ENCODE measurements at places on chromosomes 2 and 18. TPM values are rescaled to one million over a fixed set of nuclear protein-coding genes. Genes with fewer than 3 reads are reported as not detected.

DNA sequence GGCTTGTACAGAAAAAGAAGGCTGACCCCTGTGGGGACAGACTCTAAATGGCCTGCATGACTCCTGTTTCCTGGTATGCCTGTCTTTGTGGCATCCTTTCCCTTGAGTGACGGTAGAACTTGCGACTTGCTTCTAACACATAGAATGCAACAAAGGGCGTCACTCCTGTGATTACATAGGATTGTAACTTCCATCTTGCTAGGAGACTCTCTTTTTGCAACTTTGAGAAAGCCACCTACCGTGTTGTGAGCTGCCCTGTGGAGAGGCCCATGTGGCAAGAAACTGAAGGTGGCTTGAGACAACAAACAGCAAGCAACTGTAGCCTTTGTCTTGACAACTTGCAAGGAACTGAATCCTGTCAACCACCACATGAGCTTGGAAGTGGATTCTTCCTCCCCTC lies 46.5 kb downstream of the THNSL2 start:
- DNase-seq = no peak

GRCh38 chr2:69601179-69601612 lies 42.3 kb downstream of the AAK1 start:
- no peak for DNase-seq

DNA sequence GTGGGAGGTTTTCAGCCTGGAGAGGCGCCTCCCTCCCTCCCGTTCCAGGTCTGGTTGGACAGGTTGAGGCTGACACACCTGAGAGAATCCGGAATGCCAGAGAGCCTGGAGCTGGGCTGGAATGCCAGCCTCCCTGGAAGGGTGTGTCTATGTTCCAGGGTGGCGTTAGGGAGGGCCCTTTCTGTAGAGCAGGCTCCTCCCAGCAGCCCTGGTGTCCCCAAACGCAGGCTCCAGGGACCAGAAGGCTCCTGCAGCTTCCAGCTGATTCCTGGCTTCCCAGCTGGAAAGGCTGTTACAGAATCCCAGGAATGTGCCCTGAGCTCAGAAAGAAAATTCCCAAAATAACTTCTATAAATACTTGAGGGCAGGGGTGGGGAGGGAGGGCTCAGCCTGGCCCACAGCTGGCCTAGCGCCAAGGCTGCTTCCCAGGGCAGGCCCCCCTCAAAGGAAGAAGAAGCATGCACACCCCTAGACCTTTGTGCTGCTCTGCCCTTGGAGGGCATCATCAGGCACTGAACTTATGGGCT lies 85.4 kb downstream of the STPG4 start:
- no peak for DNase-seq

DNA sequence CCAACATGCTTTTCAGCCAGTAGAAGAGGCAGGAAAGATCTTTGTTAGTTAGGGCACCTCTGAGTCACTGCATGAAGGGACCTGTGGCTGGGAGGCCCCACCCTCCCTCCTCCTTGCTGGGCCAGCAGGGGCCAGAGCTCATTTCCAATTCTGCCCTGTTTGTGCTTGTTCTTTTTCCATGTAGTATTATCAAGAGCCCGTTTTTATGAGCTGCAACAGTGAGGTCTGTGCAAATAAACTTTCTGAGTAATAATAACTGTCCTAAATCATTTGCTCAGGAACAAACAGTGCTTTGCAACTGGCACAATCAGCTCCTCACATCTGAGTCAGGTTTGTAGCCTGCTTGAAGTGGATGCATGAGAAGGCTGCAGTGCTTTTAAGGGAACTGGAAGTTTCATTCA lies 128.0 kb downstream of the ARL4C start:
- DNase-seq = no peak

GRCh38 chr2:226836548-226836885 lies 663 bp downstream of the RHBDD1 start:
- no peak for DNase-seq

- DNase-seq = no peak
These were observed 134.6 kb downstream of the MAP4K4 start for GRCh38 chr2:101832114-101832513.

- DNase-seq = no peak
These were observed 18.6 kb downstream of the THAP4 start for GRCh38 chr2:241618296-241618805.

DNA sequence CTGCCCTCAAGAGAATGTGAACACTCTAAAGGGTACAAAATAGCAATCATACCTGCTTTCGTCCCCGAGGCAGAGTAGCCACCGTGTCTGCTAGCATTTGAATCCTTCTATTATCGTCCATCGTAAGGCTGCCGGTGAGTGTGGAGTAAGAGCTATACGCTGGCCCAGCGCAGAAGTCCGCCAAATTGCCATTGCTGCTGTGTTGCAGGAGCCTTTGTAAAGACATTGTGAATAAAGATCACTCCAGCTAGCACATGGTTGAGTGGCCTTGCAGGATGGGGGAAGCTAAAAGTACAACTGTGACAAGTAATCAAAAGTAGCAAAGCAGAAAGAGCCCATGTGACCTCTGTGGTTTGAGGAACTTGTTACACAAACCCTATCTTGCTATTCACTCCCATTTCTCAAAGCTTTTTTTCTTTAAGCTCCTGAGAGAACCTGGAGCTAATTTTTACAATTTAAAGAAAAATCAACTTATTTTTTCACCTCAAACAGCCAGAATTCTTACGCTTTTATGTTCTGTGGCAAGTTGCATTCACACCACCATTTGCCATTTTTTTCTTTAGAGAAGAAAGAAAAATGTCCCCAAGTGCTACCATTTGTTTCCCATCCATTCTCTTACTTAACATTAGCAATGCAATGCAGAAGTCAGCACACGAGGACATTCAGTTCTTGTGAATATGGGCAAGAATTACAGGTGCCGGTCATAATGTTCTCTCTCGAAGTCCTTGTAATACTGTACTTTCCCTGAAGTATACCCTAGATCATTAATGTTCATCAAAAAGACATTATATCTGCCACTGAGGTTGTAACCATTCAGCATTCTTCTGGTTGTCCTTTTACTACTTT lies at the start of gene CYTIP:
Gene CYTIP, minus strand, starts transcription at position 295 of the 846 bp plus-strand sequence. Its CDS starts 69 bp downstream, at position 226.
- DNase-seq = no peak

DNA sequence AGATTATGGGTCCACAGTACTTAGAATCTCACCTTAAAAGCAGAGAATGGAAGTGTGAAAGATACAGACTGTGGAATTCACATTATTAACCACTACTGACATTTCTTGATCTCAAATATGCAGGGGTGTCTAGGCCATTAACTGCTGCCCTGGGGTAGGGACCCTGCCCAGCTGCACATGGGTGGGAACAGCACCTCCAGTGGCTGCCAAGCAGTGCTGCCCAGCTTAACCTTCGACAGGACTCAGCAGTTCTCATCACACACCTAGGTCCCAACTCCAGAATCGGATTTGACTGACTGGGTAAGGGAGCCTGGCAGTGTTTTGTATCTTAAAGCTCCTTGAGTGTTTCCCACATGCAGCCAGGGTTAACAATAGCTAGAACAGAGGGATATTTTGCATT lies 14.9 kb downstream of the ERFE start:
- DNase-seq = no peak

DNA sequence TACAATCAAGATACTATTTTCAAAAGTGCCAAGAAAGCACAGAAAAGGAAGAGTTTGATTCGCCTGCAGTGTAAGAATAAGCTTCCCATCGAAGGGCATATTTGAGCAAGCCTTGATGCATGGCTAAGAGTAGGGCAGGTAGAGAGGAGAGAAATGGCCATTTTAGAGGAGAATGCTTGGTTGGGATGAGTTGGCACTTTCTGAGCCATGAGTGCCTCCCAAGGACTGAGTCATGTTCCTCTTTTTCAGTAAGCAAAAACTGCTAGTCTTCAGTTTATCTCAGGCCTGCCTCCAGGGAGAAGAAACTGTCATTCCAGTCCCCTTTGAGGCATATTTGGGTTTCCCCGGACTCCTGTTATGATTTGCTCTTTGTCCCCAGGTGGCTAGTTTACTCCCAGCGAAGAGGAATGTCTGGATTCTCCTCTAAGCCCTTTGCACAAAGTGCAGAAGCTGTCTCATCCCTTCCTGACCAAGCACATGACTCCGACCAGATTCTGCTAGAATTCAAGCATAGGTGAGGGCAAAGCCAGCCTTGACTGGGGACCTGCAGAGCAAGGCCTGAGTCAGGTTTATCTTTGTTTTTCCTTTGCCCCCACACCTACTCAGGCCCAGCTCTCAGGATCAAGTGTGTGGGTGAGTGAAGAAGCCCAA lies 115.2 kb downstream of the TTC32 start:
- DNase-seq = no peak

GRCh38 chr2:85694052-85695025 lies at the start of gene GNLY:
TSS of gene GNLY (plus strand) at chr2:85694358. CDS start at chr2:85694419, 61 bp downstream.
- DNase-seq = no peak

DNA sequence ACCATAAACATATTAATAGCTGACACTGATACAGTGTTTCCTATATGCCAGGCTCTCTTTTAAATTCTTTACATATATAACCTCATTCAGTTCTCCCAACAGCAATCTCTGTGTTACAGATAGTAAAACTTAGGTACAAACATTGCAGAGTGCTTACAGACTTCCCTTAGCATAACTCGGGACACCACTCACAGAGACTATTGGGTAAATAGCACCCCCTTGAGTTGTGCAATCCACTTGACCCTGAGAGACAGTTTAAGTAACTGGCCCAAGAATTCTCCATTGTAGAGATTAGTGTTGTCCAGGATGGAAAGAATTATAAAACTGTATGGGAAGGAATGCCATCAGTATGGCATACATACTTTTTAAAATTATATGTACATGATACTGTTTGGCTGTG lies 110.1 kb downstream of the POLE4 start:
- no peak for DNase-seq

DNA sequence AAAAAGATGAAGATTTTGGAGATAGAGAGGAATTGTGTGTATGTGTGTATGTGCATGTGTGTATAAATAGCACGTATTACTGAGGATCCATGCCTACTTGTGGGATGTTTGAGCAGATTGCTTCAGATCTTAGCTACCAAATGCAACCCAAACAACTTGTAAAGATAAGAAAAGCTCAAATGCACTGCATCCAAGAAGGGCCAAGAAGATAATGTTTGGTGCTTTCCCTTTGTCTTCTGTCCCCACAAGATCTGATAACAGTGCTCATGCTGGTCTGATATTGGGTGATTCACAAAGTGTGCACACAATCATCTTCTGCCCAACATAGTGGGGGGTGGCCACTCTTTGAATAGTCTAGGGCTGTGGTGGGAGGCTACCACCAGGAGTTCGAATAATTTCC lies 284.8 kb upstream of the CYRIA start:
- DNase-seq = no peak

GRCh38 chr2:29949042-29949441 lies 27.7 kb upstream of the ALK start:
- DNase-seq = no peak

GRCh38 chr2:85584857-85585780 lies 888 bp downstream of the VAMP5 start:
- peak; percentile 63 for DNase-seq

- peak; percentile 53 for DNase-seq
These were observed 12.8 kb downstream of the SLC30A3 start for GRCh38 chr2:27249891-27250651.

DNA sequence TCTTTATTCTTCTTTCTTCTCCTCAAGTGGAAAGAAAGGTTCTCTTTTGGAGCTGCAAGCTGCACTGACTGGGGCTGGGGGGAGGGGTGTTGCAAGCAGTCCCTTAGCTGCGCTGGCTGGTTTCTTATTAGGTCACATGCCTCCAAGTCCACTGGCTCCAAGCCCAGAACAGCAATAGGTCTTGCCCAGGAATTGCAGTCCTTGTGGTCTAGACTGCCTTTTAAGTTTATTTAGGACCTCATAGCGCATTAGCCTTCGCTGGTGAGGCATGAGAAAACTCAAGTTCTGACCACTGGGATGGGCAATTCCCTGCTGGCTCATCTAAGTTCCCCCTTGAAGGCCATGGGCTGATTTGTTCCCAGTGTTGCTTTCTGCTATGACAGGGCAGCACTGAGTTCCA lies 138.6 kb upstream of the SCN7A start:
- no peak for DNase-seq

DNA sequence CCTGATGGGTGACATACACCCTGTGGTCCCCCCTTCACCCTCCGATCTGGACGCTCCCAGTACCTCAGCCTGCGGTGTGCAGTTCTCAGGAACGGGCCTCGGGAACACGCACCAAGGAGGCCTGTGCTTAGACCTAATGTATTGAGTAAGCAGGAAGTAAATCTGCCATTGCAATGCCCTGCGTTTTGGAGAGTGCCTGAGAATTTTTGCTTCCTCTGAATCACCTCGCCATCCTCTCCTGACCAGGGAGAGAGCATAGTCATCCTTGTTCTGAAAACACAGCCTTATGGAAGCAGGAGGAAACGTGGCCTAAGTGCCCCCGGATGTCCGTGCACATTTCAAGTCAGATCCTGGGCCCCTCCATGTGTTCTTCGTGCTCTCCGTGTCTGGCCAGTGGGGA lies 272.2 kb downstream of the NDUFA10 start:
- DNase-seq = no peak

DNA sequence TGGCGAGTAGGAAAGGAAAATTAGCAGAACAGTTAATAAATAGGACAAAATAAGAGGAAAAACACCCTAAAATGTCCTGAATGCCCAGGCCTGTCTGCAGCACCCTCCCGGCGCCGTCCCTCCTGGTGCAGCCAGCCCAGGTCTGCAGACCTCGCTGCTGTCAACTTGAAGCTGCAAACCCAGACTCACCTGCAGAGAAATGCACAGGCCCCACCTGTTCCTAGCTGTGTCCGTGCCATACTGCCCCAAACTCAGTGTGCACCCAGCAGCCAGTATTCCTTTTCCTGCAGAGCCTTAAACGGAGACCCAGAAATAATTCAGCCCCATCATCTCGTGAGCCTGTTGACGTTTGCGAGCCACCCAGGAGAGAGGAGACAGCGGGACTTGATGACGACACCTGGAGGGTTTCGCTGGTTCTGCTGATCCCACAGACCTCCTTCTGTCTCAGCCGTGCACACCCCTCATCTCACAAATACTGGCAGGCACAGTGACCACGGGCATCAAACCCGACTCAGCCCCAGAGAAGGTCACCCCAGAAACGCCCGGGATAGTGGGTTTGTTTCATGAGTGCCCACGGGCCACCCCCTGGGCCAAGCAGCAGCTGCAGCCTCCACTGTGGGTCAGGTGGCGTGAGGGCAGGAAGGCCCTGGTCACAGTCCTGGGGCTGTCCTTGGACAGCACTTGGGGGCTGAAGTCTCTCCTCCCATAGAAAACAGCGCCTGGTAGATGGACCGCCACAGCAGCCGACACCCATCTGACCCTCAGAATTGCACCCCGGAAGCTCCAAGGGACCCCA lies 239.5 kb upstream of the SALL3 start:
- DNase-seq = peak; percentile 26

- no peak for DNase-seq
These were observed 622.6 kb downstream of the LRP1B start for GRCh38 chr2:141508086-141508752.

GRCh38 chr2:105674401-105674800 lies 70.3 kb upstream of the NCK2 start:
- no peak for DNase-seq

Gene CYRIA
- total RNA-seq = 1.7 TPM

Gene SRD5A2
- total RNA-seq = 7.6 TPM

Gene SPEG
- total RNA-seq = 1.5 TPM

Gene CD8B
- 0.45 TPM for total RNA-seq

Gene FAM110C
- 6.7 TPM for total RNA-seq

Gene SIGLEC15
- total RNA-seq = 0.20 TPM

Gene CDH2
- 34.2 TPM for total RNA-seq

All from left lobe of liver (tissue), 2 donors.